Activated CD8-positive, alpha-beta memory T cell treated with anti-CD3 and anti-CD28 coated beads, Interleukin-2, amount 50 U/mL, for 4 hours (primary cell): ENCODE measurements at places on chromosomes 1 and 21.

DNA sequence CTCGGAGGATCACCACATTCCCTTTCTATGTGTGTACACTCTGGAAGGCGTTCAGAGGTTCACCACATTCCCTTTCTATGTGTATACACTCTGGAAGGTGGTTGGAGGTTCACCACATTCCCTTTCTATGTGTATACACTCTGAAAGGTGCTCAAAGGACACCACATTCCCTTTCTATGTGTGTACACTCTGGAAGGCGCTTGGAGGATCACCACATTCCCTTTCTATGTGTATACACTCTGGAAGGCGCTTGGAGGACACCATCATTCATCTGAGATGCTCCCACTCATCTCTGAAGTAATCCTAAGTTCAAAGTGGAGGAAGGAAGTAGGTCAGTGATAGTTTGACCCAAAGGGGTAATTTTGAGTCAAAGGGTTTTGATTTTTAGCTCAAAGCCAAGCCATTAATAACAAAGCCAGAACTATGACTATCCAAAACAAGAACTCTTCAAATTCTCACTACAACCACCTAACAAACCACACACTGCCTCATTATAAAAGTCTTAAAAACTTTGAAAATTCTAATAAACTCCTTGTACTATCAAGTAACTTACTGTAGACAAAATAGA is 32.9 kb downstream of the NRIP1 start:
- no peak for DNase-seq

GRCh38 chr1:207925210-207925609 is 14.3 kb upstream of the CD34 start:
- no peak for DNase-seq

DNA sequence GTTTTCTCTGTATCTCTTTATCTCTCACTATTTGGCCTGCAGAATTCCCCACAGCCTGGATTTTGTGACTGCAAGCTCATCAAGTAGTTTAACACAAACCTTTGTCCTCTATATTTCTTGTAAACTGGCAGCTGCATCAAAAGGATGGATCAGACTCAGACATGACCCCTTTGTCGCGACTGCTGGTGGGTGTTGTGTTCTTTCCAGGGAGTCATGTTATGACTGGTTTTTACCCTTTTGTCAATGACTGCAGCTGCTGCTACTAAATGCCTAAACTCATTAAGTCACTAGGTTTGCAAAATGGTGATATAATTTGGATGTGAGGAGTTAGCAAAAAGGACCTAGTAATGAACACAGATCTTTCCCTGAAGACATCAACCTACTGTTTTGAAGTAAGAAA is 10.2 kb upstream of the TOMM20 start:
- DNase-seq, result no peak

GRCh38 chr1:216778737-216779136 is 55.5 kb upstream of the ESRRG start:
- no peak for DNase-seq

GRCh38 chr1:41726899-41727748 is 191.6 kb downstream of the HIVEP3 start:
- DNase-seq, result no peak

GRCh38 chr1:35586808-35587207 is 13.7 kb downstream of the TFAP2E start:
- no peak for DNase-seq

- DNase-seq, result no peak
Observed at GRCh38 chr1:195754874-195755273, 853.4 kb downstream of the KCNT2 start.

GRCh38 chr1:50847303-50847702 is 112.8 kb downstream of the FAF1 start:
- DNase-seq, result no peak

- no peak for DNase-seq
Observed at GRCh38 chr21:27132266-27132665, 165.4 kb upstream of the ADAMTS5 start.

DNA sequence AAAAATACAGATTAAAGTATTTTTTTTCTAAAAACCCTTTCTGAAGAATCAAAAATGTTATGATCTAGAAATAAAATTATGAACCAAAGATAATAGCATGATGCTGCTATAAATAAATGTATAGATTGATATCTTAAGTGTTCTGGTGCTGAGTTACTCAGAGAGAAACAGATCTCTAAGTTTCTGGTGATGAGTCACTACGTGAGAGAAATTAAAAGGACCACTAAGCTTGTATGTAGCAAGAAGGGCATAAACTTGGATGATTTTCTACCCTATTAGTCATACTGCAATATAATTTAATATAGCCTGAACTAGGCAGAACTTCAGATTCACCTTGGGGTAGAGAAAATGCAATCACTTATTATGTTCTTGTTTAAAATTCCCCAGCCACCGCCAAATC is 514.8 kb downstream of the AMY1C start:
- no peak for DNase-seq

DNA sequence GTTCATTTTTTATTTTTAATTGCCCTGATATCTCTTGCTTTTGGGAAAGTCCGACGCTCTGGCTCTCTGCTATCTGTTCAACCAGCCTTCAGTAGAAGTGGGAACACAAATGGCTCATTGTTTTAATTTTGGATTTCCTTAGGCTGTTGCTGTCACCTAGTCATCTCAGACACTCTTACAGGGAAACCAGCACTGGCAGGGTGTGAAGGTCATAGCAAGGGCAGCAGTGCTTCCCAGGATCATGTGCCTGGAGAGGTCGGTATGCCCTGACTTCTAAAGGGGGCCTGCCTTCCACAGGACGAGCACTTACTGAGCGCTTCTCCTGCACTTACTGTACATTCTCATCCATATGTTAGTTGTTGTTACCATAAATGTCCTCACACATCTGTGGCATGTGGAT is 224.2 kb downstream of the DISC1 start:
- DNase-seq, result no peak

GRCh38 chr1:88731475-88732269 is 47.6 kb downstream of the PKN2 start:
- no peak for DNase-seq

GRCh38 chr21:25790122-25790877 is 55.5 kb downstream of the GABPA start:
- DNase-seq, result no peak

GRCh38 chr1:168835176-168835575 is 106.2 kb upstream of the DPT start:
- no peak for DNase-seq

DNA sequence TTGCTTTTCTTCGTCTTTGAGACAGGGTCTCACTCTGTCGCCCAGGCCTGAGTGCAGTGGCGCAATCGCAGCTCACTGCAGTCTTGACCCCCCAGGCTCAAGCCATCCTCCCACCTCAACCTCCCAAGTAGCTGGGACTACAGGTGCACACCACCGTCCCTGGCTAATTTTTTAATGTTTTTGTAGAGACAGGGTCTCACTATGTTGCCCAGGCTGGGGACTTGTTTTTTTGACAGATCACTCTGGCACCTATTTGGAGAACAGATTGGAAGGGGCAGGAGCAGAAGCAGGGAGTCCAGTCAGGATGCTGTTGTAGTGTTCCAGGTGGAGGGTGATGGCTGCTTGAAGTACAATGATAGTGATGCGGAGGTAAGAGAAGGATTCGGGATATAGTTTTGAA is 12.7 kb upstream of the KDM4A start:
- DNase-seq, result no peak

- no peak for DNase-seq
Observed at GRCh38 chr1:95002540-95003432, 70.0 kb downstream of the ALG14 start.

DNA sequence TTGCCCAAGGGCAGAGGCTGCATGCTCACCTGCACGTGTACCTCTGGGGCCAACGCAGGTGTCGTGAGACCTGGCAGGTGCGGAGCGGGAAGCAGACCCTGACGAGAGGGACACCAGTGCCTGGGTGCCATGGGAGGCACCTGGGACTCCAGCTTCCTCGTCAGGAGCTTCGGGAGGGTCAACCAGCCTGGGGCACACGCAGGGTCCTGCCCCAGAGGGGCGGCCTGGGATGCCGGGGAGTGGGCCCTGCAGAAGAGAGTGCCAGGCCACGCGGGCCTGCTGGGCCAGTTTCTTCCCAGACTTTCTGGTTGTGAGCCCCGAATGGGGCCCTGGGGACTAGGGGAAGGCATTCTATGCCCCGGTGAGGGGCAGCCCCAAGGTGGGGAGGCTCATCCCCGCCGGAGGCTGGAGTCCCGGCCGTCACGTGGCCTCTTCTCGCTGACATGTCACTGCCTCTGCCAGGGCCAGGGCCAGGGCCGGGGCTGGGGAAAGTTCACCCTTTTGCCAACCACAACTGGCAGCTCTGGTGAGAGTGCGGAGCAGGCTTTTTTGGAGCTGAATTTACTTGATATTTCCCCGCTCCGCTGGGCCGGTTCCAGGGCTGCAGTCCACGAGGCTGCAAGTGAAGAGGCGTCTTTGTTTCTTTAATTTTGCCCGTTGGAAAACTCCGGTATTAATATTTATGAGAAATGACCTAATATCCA is 38.5 kb upstream of the ACTRT2 start:
- peak; percentile 12 for DNase-seq

- DNase-seq, result no peak
Observed at GRCh38 chr1:215731699-215732098, 164.6 kb downstream of the KCTD3 start.

- DNase-seq, result no peak
Observed at GRCh38 chr1:3132660-3133059, 63.7 kb downstream of the PRDM16 start.

GRCh38 chr21:38729754-38730379 is 75.9 kb upstream of the ETS2 start:
- DNase-seq, result no peak

GRCh38 chr1:206496131-206496793 is 11.1 kb upstream of the RASSF5 start:
- DNase-seq, result no peak

DNA sequence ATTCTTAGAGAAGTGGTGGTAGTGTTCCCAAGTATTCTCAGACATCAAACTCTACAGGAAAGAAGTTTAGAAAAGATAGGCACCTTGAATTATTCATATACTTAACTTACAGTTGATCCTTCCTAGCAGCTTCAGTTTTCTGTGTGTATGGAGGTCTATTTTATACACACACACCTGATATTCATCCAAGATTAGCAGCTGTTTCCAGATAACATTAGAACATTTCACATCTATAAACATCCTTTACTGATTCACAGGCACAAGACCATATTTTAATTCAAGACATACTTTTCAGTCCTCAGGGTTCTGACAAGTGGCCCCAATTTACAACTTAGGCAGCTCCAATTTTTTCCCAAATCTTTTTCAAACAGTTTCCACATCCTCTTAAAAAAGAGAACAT is 287.8 kb upstream of the USP25 start:
- DNase-seq, result no peak

DNA sequence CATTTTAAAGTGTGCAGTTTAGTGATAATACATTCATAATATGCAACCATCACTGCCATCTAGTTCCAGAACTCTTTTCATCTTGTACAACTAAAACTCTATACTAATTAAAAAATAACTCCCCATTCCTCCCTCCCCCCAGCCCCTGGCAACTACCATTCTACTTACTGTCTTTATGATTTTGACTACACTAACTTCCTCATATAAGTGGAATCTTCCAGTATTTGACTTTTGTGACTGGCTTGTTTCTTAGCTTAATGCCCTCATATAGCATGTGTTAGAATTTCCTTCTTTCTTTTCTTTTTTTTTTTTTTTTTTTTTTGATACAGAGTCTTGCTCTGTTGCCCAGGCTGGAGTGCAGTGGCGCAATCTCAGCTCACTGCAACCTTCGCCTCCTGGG is 1.4 kb upstream of the NVL start:
- DNase-seq, result no peak

DNA sequence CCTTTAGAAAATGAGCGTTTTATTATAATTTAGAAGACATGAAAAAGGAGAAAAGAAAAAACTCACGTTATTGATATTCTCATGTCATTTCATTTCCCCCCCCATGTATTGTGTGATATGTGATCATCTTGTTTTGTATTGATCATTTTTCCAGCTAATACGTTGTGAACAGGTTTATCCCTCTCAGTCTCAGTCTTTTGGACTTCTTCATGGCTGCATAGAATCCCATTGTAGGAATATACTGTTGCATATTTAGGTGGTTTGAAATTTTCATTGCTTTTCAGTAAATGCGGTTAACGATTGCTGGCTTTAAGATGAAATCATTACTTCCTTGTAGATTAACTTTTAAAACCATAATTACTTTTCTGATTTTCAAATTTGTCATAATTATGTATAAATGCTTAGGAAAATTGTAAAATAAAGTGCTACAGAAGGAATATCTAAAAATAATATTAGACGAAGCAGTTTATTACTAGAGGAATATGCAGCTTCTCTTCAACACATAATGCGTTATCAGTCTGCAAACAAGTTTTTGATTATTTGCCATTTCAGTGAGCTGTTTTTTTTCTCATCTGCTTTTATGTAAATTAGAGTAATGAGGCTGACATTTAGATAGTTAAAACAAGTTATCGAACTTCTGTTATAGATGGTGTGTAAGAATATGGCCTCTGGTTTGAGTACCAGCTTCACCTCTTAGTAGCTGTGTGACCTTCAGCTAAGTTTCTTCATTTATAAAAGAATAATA is 1.8 kb downstream of the SON start:
- DNase-seq, result no peak

- DNase-seq, result no peak
Observed at GRCh38 chr1:85584923-85585322, 4.4 kb downstream of the CCN1 start.

DNA sequence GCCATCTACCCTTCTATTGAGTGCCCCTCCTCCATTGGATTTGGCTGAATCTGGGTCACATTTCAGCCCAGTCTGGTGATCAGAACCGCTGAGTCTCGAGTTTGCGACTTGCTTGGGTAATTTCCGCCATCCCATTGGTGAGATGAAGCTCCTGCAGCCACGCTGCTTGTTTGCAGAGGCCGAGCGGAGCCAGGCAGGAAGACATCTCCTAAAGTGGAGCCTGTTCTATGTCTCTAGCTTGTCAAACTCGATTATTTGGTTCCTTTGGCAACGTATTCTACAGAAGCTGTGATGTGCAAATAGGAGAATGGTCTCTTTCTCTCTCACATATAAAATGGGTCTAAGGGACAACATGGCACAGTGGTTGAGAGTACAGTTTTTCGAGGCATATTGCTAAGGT is 206.8 kb upstream of the PLXNA2 start:
- no peak for DNase-seq

DNA sequence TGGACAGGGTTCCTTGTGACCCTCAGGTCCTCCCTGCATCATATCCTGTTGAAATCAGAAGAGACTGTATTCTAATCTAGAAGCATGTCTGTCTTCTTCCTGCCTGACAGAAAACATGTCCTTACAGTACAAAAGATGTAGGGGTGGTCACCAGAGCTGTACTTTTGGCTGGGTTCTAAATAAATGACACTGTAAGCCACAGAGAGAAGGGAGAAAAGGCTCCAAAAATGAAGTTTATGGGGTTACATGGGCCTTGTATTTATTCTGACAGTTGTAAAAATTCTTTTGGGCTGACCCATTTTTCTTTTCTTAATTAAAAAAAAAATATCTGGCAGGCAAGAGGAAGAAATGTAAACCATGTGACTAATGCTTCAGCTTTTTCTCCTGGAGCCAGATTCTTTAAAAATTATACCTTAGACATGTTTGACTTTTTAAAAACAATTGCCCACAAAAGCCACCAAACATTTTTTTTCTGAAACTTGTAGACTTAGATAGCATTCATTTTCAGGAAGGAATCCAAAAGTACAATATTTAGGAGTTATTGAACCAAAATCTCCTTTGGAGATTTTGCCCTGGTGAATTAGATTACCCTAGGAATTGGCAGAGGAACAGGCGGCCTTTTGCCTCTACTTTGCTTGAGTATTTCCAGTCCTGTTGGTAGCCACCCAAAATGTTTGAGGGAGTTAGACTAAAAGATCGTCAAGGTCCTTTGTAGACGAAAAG is 17.1 kb downstream of the RGL1 start:
- no peak for DNase-seq
